ENCODE measurements at places on chromosomes 5 and 9.

DNA sequence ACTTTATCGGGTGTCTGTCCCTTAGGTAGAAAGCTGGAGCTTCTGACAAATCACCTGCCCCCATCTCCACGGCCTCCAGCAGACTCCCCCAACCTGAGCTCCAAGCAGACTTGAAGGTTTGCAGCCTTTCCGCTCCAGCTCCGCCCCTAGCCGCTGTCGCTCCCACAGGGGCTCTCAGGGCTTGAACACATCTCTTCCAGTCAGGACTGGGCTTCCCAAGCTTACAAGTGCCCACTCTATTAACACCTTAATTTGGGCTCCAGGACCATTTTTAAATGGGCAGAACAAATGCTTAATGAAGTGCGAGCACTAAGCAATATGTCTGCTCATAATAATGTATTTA lies 17.2 kb upstream of the SLC25A51 start:
- DNase-seq, result no peak

DNA sequence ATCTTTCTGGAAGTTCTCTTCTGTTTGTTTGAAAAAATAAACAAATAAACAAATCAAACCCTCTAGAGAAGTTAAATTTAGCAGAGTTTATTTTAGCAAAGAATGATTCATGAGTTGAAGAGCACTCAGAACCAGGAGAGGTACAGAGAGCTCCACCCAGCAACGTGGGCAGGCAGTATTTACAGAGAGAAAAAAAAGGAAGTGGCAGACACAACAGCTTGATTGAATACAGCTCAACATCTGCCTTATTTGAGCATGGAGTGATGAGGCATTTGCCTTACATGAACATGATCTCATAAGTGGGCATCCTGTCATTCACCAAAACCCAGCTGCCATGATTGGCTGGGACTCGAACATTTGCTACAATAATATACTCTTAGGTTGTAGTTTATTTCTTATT lies 381.6 kb upstream of the ADAMTS16 start:
- no peak for DNase-seq

DNA sequence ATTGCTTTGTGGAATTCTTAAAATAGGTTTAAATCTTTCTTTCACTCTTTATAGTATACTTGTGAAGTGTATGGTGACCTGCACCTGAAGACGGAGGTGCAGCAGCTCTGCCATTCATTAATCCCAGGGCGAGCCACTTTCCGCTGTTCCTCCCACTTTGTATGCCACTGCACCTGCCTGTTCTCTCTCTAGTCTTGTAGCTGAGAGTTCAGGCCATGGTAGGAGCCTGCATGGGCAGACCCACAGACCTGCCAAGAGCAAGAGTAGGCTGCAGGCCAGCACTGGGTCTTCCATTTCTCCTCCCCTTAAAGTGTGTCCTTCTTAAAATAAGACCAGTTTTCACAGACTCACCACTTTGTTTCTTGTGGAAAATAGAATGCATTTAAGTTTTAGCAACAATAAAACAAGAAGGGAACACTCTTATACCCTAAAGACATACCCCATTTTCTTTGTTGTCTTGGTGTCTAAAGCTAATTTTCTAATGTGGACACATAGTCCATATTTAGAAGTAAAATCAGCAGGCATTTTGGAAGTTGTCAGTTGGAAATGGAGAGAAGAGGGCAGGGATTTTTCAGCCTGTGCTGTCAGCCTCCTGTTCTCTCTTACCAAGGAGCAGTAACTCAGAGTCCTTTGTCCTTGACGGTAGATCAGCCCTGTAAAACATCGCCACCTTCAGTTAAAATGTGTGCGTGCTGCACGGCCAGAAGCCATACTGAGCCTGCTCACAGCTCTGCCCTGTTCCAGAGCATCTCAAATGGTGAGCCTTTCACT lies 103.2 kb downstream of the SNCAIP start:
- peak; percentile 34 for DNase-seq

DNA sequence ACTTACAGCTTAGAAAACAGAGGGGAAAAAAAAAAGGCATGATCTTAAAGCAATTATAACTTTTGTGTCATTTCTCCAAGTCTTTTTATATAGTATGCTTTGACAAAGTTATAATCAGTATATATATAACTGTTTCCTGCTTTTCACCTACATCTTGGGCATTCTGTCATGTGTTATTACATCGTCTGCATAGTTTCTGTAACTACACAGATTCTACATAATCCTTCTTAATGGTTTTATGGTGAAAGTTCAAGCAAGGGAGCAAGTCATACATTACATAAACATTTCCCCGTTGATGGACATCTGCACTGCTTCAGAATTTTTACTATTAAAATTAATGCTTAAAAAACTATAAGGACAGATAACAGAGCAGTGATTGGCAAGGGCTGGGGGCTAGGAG lies 12.1 kb downstream of the FEM1C start:
- DNase-seq, result no peak

DNA sequence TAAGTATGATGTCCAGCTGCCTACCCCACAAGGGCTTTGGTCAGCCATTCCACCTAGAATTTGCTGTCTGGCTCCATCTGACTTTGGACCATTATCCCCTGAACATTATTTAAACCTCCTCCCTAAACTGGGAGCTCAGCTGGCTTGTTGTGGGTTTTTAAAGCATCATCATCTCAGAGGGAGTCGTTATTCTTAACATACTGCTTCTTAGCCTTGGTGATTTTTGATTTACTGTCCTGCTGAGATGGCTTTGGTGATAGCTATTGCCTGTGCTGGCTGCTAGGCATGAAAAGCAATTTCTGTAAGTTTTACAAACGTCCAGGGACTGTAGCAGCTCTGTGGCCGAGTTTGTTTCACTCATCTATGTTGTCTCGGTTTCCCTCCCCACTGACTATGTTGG lies 256.1 kb downstream of the NR3C1 start:
- no peak for DNase-seq

DNA sequence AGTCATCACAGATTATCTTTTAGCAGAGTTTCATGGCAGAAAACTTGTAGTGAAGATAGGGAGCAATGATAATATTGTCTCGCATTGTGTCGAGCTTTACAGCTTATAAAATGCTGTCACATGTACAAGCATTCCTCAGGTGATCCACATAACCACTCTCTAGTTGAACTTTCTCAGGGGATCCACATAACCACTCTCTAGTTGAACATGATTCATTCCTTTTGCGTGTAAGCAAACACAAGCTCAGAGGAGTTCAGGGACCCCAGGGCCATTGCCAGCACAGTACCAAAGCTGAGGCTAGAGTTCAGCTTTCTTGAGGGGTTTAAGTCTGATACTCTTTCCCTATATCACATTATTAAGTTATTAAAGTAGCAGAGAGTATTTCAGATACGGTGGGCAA lies 86.7 kb downstream of the CDH6 start:
- no peak for DNase-seq

DNA sequence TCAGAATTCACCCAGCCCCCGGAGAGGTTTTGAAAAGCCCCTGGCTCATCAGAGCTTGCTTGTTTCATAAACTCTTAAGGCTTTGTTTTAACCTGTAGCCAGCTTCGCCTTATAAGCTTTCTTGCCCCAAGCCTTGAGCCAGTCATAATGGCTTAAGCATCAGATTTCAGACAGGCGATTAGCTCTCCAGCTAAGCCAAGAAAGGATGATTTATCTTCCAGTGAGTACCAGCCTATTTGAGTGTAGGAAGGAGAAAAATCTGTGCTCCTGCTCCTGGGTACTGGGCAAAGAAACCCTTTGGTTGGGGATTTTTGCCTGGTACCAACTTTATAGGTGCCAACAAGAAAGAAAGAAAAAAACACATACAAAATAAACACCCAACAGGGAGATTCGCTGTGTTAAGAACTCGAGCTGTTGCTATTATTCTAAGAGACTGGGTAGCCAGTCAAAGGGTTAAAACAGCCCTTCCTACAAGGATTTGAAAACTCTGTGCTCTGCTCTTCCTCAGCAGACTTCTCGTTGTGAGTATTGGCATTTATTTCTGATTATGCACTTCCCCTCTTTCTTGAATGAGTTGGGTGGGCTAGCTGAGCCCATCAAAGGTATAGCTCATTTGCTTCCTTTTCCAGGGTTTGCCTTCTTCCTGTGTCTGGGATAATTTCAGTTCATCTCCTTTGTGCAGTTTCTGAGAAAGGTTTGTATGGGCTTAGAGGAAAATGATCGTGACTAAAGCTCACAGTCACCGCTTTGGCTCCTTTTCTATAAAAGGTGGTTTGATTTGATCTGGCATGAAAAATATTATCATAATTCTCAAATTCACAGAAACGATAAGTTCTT lies 157.2 kb upstream of the DMRT1 start:
- no peak for DNase-seq

- DNase-seq, result no peak
Observed at GRCh38 chr9:115849679-115850412, 303.7 kb upstream of the PAPPA start.

DNA sequence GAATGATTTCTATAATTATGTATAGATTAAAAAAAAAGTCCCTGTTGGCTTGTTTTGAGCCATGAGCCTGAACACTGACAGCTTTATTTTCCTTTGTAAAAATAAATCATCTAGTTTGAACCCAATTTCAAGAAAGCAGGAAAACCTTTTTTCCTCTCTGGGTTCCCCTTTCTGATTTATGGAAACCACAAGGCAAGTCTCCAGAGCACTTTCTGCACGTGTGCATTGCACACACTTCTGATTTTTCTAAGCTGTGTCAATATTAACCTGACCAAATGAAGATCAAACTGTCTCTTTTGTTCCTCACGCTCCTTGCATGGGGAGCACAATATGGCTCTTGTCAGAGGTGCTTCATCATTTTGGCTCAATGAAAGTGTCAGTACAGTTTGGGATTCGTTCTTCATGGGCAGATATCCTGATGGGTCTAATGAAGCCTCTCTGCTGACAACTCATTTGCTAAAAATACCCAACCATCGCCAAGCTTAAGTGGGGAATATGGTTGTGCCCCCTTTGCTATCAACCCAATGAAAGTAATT lies 39.2 kb upstream of the PCA3 start:
- DNase-seq, result no peak

GRCh38 chr5:136213919-136214493 lies 21.0 kb upstream of the SMIM32 start:
- no peak for DNase-seq

GRCh38 chr5:124583469-124584350 lies 162.7 kb downstream of the ZNF608 start:
- DNase-seq, result no peak

DNA sequence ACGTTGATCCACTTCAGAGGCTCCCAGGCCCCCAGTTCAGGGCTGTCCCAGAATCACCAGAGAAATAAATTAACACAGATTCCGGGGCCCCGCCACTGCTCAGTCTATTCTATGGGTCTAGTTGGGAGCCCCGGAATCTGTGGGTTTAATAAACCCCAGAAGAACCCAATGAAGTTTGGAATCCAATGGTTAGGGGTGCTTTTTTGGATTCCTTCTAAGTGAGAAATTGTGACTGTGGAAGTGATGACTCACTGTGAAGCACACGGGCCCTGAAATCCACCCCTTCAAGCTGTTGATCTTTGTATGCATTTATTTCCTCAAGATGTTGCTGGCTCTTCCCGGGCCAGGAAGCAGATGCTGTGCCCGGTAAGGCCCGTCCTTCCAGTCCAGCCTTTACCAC lies 57.3 kb upstream of the SLC28A3 start:
- no peak for DNase-seq

- no peak for DNase-seq
Observed at GRCh38 chr5:77230727-77231470, 20.4 kb downstream of the PDE8B start.

DNA sequence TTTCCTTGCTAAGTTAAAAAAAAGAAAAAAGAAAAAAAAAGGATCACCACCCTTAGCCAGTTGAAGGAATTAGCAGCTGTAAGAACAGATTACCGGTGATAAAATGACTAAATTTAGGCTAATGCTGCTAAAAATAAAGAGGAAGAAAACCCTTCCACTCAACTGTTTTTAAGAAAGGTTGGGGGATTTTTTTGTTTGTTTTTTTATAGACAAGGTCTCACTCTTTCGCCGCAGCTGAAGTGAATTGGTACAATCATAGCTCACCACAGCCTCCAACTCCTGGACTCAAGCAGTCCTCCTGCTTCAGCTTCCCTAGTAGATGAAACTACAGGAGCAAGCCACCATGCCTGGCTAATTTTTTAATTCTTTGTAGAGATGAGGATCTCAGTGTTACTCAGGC lies 101.7 kb downstream of the SNCAIP start:
- DNase-seq, result no peak

GRCh38 chr9:116323571-116323970 lies 170.0 kb downstream of the PAPPA start:
- DNase-seq, result peak; percentile 56

DNA sequence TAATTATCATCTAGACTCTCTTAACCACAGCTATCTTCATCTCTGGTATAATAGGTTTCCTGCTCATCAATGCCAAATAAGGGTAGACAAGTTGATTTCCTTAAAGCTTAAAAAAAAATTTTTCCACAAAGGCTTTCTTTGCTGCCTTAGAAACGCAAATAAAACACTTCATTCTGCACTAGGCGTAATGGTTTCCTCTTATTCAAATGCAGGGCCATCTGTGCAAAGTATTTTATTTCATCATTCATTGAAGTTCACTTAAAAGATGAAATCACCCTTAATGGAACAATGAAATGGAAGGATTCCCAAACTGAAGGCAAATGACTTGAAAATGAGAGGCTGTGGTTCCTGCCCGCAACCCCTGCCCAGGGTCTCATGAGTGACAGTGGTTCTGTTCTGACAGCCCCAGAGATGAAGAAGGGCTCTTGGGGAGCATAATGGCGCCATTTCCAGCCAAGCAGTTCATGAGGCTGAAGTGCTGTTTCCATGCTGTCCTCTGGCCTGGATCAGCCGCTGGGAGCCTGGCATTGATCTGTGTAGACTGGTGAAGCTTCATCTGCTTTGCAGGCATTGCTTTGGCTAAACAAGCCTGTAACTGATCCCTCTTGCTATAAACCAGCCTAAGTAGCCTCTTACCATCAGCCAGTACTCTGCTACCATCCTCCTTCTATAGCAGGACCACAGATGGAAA lies 276.9 kb upstream of the WWC1 start:
- DNase-seq, result no peak

DNA sequence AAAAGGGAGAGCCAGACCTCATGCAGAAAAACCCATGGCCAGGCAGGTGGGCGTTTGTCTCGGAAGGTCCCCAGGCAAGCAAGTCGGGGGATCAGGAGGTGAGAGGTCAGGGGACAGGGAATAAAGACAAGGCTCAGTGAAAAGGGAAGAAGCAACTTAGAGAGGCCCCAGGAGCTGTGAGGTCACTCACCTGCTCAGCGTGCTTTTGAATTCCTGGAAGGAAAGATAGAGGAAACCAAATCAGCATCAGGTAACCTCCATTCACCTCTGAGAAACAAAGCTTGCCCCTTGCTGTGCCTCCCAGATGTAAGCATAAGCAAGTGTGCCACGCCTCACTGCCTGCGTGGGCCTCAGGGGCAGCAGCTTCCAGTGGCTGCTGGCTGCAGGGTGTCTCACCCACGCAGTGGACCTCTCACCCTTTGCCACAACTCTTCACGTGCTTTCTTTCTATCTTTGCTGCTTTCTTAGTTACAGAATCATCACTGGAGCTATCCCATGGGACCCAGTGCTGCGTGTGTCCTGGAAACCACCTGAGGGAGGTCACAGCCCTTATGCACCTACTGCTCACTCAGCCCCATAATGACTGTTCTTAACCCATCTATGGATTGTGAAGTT lies 6.0 kb downstream of the TRIM7 start:
- no peak for DNase-seq

DNA sequence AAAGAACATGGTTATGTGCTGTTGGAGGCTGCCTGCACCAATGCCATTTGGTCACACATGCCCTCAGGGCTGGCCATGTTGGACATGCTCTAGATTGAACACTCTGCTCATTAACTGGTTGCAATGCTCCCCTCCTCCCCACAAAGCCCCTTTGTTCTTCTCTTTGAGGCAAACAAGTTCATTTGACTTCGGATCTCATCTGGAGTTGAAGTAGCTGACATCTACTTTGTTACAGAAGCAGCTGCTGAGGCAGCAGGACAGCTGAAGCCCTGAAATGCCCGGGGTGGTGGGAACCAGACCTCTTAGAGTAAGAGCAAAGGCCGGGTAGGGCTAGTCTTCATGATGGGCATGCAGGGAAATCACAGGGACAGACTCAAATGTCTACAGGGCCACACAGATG lies 123.5 kb downstream of the APBA1 start:
- no peak for DNase-seq
